CD4-positive, alpha-beta T cell treated with Interleukin-1 beta for 1 hour (primary cell): ENCODE measurements at places on chromosomes 12 and 14.

- DNase-seq, result peak; percentile 6
These were observed 127.3 kb upstream of the CCND2 start for GRCh38 chr12:4145990-4146859.

- DNase-seq, result no peak
These were observed 68.2 kb downstream of the ANKS1B start for GRCh38 chr12:99916555-99916954.

- DNase-seq, result no peak
These were observed 14.0 kb upstream of the HPD start for GRCh38 chr12:121872546-121873215.

DNA sequence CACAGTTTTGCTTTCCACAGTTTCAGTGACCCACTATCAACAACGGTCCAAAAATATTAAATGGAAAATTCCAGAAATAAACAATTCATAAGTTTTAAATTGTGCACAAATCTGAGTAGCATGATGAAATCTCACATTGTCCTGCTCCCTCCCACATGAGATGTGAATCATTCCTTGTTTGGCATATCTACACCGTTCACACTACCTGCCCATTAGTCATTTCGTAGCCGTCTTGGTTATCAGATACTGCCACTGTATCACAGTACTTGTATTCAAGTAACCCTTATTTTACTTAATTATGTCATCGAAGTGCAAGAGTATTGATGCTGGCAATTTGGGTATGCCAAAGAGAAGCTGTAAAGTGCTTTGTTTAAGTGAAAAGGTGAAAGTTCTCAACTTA is 145.3 kb downstream of the SLC5A8 start:
- DNase-seq, result no peak

DNA sequence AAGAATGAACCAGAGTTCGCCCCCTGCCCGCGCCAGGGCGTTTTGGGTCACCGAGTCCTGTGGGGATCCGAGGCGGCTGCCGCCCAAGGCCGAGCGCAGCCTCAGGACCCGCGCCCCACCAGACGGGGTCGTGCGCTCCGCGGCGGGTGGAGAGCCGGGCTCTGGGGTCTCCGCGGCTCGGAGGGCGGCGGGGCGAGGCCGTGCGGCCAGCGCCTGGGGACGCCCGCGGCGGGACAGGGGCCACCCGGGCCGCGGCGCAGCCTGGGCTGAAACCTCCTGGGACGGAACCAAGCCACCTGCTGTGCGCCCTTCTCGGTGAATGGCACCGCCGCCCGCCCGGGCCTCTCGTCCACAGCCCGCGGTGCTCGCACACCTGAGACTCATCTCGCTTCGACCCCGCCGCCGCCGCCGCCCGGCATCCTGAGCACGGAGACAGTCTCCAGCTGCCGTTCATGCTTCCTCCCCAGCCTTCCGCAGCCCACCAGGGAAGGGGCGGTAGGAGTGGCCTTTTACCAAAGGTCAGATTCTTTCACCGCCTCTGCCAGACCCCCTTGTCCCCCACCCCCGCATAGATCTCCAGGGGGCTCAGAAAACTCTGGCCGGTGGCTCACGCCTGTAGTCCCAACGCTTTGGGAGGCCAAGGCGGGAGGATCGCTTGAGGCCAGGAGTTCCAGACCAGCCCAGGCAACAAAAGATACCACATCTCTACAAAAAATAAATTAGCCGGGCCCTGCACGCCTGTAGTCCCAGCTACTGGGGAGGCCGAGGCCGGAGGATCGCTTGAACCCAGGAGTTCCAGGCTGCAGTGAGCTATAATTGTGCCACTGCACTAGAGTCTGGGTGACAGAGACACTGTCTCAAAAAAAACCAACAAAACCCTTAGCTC is 901 bp downstream of the B3GNT4 start:
- no peak for DNase-seq

DNA sequence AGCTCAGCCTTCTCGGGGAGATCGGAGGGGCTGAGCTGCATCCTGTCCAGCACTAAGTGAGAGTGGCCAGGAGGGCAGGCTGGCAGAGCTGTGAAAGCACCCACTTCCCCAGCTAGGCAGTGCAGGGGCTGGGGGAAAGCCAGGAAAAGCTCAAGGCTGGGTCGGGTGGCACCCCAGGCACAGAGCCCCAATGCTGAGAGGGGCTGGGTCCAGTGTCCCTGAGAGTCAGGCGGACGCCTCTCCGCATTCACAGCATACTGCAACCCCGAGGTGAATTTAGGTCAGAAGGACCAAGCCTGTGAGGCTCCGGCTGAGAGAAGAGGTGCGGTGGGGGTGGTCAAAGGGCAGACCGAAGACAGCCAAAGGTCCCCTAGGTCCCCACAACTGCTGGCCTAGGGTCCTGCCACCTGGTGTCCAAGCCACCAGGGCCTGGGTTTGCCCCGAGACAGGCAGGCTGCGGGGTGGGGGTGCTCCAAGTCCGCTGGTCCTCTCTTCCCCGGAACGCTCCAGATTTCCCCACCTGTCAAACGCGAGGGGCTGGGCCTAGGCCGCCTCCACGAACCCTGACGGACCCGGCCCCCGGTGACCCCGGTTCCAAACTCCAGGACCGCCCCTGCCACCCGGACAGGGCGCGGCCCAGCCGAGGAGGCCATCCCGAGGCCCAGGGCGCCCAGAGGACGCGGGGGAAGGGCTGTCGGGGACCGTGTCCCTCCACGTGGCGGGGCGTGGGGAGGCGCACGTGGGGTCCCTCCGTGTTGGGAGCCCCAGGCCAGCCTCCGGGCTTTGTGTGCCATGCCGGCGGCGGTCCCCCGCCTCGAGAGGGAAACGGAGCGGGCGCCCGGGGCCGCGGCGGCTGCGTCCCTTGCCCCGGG is 527 bp downstream of the CAMKK2 start:
- no peak for DNase-seq
